Head of caudate nucleus (tissue), 42 donors: ENCODE measurements at places on chromosomes 1 and 21.

- no peak for DNase-seq
Measured at GRCh38 chr1:72547412-72547811, 265.1 kb upstream of the NEGR1 start.

GRCh38 chr1:240424740-240425464, 187.1 kb downstream of the GREM2 start:
- DNase-seq, result no peak

GRCh38 chr1:30051777-30052176, 671.6 kb downstream of the MATN1 start:
- no peak for DNase-seq

- no peak for DNase-seq
Measured at GRCh38 chr21:15063081-15063813, 1.6 kb downstream of the NRIP1 start.

DNA sequence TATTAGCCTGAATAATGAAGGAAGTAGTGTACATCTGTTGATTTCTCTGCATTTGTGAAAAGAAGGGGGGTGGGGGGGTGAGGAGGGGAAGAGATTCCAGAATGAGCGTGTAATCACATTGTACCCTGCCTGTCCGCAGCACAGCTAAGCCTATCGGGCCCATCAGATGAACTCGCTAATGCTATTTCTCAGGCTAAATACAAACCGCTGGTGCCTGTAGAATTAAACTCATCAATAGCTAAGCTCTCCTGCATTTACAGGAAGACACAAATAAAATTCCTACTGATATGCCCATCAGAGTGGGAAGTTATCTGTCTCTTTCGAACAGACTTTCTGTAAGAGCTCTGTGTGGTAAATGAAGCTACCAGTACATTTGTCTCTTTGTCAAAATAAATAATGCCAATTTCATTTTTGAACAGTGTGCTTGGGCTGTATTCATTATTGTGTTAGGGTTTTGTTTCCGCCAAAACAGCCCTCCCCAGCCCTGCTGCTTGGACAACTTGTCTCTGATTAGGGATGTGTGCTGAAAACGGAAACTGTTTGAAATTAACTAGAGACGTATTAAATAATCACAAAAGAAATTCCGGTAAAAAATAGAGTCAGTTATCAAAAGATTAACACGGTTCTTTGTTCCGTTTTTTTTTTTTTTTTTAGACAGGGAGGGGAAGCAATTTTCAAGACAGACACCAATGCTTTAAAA, 305.4 kb downstream of the TTLL7 start:
- no peak for DNase-seq

DNA sequence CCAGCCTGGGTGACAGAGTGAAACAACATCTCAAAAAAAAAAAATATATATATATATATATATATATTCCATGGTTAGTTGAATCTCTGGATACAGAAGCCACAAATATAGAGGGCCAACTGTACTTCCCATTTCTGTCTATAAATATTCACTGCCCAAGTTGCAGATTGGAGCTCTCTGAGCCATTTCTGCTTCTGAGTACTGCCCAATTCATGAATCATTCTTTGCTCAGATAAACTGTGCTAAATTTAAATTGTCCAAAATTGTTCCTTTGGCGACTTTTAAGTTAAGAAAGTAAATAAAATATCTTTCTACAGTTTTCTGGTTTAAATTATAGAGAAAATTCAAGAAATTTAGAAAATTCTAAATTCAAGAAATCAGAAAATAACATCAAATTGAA, 23.2 kb upstream of the C1orf146 start:
- DNase-seq, result no peak

- no peak for DNase-seq
Measured at GRCh38 chr1:84540759-84541158, 33.5 kb downstream of the CTBS start.
